ENCODE measurements at places on chromosomes 1 and 21.

- DNase-seq, result no peak
These were observed 54.6 kb upstream of the NCAM2 start for GRCh38 chr21:20943561-20943997.

GRCh38 chr21:15135867-15136629 is 71.2 kb upstream of the NRIP1 start:
- DNase-seq, result no peak

DNA sequence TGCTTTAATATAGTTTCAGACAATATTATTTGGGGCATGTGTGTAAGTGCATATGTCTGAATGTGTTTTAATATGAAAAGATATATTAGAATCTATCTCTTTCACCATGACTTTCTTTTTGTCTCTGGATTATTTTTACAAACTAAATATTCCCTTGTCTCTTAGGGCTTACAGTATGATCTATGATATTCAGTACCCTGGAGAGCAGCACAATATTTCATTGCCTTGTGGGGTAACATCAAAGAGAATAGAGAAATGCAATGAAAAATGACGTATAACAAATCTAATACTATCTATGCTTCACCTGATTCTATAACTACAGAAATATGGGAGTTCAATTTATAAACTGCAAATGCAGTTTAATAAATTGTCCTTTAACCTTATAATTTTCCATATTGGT is 2084.5 kb downstream of the MRPL39 start:
- DNase-seq, result no peak

DNA sequence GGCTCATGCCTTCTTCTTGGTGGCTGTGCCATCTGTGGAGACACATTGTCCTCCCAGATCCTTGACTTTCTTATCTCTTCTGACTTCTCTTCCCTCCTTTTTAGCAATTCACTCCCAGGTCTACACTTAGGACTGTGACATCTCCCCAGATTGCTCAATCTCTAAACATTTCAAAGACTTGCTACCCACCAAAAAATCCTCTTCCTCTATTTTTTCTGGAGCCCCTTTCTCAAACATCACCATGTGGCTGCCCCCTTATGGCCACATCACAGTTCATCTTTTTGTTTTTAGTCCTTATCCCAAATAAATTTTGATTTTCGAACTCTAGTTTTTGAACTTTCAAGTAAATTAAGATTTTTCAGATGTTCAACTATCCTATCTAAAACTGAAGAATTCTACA is 148.6 kb upstream of the HOOK1 start:
- peak; percentile 29 for DNase-seq

DNA sequence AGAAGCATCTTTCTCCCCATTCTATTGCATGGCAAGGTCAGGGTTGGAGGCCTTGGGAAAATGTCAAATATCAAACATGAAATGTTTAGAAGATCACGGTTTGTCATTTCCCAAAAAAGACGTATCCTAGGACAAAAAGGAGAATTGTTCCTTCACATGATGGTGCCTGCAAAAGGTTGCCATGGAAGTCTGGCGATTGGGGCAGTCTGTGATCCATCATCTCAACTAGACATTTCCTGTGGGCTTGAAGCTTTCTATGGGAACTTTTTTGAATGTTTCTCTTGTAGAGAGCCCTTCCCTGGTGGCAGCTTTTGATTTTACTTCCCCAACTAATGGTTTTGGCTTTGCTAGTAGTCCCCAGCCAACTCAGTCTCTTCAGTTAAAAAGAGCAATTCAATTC is 106.3 kb downstream of the TGFB2 start:
- no peak for DNase-seq

DNA sequence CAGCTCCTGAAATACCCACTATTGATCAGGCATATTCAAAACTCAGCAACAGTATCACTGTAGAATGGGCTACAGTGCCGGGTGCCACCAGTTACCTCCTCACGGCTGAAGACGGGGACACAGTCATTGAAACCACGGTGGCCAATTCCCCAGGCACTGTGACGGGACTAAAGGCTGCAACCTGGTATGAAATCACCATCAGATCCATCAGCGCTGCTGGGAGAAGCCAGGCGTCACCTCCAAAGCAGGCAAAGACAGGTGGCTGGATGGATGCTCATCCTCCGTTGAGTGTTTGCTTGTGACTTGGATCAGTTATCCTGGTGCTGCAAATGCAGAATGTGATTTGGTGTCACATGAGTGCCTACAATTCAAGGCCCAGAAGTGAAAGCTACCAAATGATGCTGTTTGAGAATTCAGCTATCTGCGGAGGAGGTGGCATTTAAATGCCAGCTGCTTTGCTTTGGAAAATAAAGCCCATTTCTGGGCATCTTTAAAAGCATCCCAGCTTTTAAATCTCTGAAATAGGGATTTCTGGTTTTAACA is 5.1 kb downstream of the FNDC7 start:
- DNase-seq, result no peak

GRCh38 chr1:53319296-53320101 is 8.4 kb downstream of the LRP8 start:
- DNase-seq, result no peak

DNA sequence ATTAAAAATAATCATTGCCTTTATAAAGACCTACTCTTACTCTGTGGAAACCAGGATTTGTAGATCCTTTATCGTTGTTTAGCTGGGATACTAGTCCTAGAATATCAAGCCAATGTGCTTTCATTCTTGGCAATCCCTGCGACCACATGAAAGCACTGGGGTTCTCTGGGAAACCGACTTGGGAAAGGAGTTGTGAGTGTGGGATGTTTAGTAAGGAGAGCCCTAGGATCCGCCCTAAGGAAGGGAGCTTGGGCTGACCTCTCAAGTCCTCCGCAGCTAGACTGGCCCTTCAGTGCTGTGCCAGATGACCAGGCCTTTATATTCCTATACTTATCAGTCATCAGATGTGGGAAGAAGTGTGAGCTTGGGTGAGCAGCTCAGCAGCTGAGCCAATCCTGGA is 5.2 kb upstream of the KRTAP19-8 start:
- no peak for DNase-seq

Data from fibroblast of lung (primary cell).